ENCODE measurements at places on chromosomes 11 and 22.

DNA sequence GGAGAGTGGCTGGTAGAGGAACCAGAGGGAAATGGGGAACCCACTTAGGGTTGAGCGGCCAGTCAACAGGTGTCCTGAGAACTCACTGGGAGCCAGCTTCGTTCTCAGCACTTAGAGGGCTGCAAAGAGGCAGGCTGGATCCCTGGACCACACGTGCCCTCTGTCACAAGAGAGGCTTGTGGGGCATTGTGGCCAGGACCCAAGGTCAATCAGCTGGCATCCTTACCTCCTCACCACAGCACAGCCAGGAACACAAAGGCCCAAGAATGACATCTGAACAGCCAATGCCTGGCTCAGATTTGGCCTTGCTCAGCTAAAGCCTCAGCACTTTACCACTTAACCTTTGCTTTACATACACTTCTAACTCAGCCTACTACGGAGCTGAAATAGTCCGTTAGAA lies 7.4 kb downstream of the MAPK8IP1 start:
- DNase-seq, result no peak

- DNase-seq, result no peak
Observed at GRCh38 chr11:64297699-64298358, 2.3 kb upstream of the CATSPERZ start.

- DNase-seq, result peak; percentile 31
Observed at GRCh38 chr22:25362215-25362882, 142.9 kb downstream of the CRYBB2 start.

DNA sequence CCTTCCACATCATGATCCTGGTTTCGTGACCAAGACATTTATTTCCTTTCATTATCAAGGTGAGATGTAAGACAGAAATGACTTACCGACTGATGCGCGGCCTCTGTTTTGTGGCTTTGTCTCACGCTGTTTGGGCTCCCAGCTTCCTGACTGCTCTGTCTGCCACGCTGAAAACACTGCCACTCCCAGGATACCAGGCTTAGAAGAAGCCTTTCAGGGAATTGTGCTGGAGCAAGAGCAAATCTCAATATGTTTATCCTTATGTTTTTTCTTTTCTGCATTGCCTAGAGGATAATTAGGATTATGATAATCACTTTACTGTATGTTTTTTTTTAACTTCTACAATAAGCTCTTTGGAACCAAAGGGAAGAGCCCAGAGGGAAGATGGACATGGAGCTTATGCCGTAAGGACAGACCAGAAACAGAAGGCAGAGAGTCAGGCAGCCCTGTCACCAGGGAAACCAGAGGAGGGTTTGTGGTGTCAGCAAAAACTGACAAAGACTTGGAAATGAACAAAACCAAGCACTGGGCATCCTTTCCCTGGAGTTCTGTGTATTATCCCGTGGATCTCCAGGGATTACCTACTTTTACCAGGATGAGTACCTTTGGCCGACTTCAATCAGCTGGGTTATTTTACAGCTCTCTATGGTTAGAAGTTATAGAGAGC lies 68.2 kb upstream of the ISX start:
- DNase-seq, result no peak

DNA sequence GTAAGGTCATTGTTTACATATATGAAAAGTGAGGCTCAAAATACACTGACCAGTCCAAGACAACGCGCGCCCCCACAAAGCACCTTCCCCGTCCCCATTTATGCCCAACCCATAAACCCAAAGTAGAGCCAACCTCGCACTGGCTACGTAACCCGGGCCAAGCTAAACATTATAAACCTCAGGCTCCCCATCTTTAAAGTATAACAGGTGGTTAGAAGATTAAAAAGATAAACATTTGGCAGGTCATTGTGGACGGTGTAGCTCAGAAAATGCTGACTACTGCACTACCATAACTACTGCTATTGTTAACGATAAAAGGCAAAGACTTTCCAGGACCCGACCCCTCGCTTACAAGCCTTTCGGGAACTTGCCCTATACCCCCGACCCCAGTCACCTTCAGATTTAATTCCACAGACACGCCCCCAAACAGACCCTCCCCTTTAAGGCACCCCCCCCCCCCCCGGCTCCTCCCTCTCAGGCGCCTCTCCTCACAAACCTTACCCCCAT lies 470 bp downstream of the NUMA1 start:
- DNase-seq, result peak; percentile 63

DNA sequence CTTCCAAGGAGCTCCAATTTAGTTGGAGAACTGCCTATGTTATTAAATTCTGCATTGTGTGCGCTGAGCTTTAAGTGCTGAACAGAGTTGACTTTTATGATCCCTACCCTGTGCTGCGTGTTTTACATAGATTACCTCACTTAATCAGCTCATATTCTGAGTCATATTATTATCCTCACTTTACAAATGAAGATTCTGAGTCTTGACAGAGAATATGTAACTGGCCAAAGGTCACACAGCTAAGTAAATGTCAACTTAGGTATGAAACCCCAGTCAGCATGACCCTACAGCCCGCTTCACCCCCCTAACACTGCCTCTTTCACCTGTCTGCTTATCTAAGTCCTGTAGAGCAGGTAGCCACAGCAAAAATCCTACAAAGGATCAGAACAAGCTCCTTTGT lies 19.8 kb upstream of the TMPRSS5 start:
- DNase-seq, result no peak

DNA sequence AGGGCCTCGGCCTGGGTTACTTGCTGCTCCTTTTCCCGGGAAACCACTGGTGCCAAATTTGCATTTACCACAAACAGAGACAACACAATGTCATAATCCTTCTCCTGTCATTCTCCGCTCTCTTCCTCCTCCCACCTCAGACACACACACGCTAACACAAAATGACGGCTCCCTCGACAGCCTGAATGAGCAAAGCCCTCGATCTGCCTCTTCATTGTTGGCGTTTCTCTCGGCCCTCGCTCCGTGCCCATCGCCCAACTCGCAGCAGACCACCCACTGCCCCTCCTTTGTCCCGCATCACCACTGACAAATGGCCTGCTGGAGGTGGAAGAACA lies 12.5 kb upstream of the TCF20 start:
- DNase-seq, result no peak
